CD4-positive, alpha-beta T cell treated with Interleukin-4 for 1 hour (primary cell): ENCODE measurements at places on chromosomes 11 and 22.

- no peak for DNase-seq
Measured at GRCh38 chr22:24466716-24467328, 28.3 kb upstream of the UPB1 start.

- DNase-seq, result no peak
Measured at GRCh38 chr11:11391169-11391568, 38.1 kb upstream of the CSNK2A3 start.

GRCh38 chr11:112285841-112286311 lies 25.2 kb upstream of the PLET1 start:
- DNase-seq, result no peak

DNA sequence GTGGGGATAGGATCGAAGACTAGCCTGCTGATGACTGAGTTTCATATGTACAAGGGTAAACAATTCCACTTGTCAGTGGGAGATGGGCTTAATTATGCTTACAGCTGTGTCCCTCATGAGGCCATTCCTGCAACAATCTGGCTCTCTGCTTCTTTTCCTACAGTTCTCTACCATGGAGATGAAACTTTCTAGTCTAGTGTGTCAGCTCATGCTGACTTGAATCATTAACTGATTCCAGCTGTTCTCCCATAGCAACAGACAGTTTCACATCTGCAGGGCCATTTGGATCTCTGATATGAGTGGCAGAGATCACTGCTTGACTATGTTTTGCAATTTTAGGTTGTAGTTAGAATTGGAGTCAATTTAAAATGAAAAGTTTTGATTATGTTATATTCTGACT lies 1251.7 kb upstream of the RAG2 start:
- DNase-seq, result no peak

- DNase-seq, result peak; percentile 78
Measured at GRCh38 chr11:61816736-61817455, at the start of gene FADS1. Gene FADS1, minus strand, starts transcription at chr11:61817003. Its CDS starts 74 bp downstream, at chr11:61816929.

GRCh38 chr22:37244114-37244921 lies at the start of gene RAC2:
Gene RAC2, minus strand, starts transcription at chr22:37244269. Its CDS starts 121 bp downstream, at chr22:37244148.
- DNase-seq, result peak; percentile 91

- DNase-seq, result peak; percentile 65
Measured at GRCh38 chr22:22558972-22559603, at the start of gene PRAME. Gene PRAME, minus strand, starts transcription at chr22:22559265. Its CDS starts 2,433 bp downstream, at chr22:22556832.

- no peak for DNase-seq
Measured at GRCh38 chr11:15976433-15977045, 379.8 kb downstream of the SOX6 start.

GRCh38 chr11:122772945-122773344 lies 65.4 kb upstream of the CRTAM start:
- DNase-seq, result no peak
